ENCODE measurements at places on chromosomes 11 and 22.

DNA sequence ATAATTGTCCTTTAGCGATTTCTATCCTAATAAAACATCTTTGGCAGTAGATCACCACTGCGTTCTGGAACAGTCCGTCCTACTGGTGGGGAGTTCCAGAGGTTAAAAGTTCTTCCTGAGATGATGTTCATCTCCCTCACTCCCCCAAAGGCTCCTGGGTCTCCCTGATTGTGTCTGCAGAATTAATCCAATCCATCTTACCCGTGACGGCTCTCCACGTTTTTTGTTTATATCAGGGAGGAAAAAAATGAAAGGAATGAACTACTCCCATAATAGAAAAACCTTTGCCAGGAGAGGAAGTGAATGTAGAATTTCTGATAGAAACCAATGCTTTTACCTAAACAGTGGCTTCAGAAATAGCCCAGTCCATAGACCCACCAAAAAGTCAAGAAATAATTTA, 81.6 kb downstream of the LARGE1 start:
- DNase-seq = no peak

DNA sequence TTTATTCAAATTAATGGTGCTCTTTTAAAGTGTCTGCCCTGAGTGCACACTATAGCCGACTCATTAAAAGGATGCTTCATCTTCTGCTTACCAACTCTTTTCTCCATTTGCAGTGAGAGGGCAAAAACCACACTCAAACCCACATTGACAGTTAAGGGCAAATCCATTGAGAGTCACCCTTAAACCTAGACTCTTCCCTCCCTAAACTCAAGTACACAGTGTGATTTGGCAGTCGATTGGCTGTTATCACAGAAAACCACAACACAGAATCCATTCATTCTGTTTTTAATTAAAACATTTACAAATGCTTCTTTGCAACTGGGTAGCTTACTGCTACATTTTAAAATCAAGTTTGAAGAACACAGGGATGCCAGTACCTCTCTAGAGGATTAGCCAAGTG, 120.0 kb downstream of the CADM1 start:
- no peak for DNase-seq

DNA sequence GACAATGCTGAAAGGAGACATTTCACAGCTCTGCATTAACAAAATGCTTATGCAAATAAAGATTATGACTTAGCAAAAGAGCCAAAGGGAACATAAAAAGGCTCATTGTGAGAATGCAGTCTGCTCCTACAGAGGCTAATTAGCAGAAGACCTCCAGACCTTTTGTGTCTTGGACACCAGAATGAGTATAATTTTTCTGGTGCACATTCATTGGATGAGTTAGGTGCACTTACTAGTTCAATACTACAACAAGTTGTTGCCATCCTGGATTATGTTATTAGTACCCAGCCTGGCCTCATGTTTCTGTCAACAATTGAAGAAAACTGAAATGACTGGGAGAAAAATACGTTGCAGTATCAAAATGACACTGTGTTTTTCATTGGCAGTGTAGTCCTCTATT, 613.2 kb upstream of the CHORDC1 start:
- DNase-seq = no peak

- no peak for DNase-seq
Measured at GRCh38 chr22:19559956-19560355, 35.7 kb upstream of the CLDN5 start.

DNA sequence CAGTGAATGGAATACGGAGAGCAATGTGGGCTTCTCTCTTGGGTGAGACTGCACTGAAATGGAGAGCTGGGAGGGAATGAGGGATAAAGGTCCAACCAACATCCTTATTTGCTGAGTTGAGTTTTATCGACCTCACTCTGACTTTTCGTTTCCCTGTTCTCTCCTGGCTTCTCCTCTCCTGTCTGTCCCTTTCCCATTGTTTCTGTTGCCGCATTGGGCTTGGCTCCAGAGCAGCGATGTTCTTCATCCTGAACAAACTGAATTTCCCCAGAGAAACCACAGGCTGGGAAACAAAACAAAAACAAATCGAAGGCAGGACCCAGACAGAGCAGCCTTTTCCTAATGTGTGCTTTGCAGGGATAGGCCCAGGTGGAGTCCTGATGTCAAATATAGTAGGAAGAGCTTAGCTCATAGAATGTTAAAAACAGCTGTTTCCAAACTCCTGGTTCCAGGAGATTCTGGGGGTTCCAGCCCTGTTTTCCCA, 30.0 kb downstream of the MOV10L1 start:
- DNase-seq = no peak

DNA sequence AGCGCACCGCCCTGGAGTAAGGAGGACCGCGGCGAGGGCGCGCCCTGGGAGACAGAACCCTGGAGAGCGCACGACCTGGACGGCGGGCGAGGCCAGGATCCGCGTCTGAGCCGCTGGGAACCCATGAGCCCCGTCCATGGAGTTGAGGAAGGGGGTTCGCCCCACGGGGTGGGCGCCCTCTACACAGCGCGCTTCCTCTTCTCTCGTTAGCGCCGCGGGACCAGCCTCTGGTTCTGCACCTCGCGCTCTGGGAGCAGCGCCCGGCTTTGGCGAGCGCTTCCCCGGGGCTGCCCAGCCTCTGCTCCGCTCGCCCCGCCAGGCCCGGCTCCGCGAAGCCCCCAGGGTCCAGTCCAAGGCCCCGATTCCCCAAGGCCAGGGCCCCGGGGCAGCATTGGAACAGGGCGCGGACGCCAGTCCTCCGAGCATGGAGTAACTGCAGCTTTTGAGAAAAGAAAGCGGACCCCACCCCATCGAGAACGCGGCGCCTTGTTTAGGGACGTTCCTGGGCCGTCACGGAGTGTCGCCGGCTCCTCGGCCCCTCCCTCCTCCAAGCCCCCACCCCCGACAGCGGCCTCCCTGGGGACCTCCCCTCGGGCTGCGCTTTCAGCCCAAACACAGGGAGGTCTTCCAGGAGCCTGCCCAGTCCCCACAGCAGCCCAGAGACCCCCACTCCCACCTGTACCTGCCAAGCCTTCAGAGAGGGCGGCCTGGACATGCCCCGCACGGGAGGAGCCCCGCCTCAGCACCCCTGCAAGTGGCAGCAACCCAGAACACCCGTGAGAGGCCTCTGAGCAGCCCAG, 56.2 kb downstream of the BRD1 start:
- no peak for DNase-seq

- DNase-seq = no peak
Measured at GRCh38 chr22:17958166-17958565, 66.2 kb downstream of the MICAL3 start.

DNA sequence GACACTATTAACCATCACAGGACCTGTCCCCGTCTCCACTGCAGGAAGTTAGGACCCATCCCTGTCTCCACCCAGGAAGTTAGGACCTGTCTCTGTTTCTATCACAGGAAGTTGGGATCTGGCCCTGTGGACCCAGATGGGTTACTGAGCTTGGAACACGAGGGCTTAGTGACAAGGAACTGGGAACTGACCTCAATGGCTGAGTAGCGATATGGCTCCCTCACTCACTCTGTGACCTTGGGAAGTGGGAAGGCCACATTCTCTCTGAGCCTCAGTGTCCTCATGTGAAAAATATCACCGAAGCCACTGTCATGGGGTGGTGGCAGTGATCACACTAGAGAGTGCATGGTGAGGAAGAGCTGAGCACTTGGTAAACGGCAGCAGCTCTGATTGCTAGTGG, 59.4 kb downstream of the FBLN1 start:
- no peak for DNase-seq

DNA sequence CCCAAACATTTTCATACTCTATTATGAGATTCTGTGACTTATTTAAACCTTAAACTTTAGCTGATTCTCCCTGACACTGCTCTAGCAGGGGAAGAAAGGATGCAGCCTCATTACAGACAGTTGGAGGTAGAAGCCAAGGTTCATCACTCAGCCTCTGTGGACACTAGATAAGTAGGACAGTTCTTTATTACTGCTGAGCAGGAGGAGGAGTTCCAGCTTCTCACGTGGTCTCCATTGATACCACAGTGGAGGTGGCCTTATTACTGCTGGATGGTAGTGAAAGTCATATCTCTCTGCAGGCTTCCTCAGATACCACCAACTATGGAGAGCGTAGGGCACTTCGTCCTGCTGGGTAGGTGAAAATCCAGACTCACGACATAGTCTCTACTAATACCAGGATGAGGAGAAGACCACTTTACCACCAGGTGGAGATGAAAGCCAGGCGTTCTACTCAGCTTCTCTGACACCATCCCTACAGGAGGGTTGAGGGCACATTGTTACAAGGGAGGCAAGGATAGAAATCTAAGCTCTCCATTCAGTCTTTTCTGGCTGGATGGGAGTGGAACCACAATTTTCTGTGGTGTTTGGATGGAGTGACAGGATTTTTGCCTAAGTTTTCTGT, 13.1 kb upstream of the ANGPTL5 start:
- no peak for DNase-seq

- DNase-seq = no peak
Measured at GRCh38 chr11:72588421-72589410, 85.5 kb downstream of the PDE2A start.

DNA sequence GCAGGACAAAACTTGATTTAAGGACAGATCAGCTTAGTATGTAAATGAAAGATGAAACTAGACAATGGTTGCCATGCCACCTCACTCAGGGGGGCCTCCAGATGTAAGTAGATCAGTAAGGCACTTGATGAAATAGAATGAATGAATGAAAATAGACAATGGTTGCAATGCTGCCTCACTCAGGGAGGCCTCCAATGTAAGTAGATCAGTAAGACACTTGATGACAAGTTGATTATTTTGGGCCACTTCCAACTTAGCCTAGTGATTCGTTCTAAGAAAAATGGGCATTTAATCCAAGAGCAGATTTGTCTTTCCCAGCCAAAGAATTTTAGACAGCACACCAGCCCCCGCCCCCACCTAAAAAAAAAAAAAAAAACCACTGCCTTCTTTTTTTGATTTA, 19.2 kb upstream of the SLC5A12 start:
- DNase-seq = peak; percentile 57

GRCh38 chr22:48581205-48581766, 1246.4 kb downstream of the BRD1 start:
- no peak for DNase-seq

DNA sequence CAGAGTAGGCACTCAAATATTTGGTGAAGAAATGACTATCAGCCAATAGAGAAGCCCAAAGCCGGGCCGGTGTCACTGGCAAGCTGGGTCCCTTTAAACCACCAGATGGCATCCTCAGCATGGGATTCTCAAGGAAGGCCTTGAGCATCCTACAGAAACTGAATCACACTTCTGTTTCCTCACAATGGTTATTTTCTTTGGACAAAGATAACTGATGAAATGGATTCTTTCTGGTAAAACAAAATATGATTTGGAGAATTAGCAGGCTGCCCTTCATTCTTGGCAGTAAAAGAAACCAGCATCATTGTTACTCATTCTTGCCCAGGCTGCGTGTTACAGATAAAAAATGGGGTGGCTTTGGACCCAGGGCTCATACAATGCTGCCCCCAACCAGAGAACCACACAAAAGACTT, 30.3 kb upstream of the ASPHD2 start:
- peak; percentile 32 for DNase-seq

- DNase-seq = no peak
Measured at GRCh38 chr22:42895541-42895981, 38.5 kb upstream of the ARFGAP3 start.

GRCh38 chr11:36509201-36509639, 852 bp downstream of the TRAF6 start:
- no peak for DNase-seq

GRCh38 chr22:27859336-27859735, 57.8 kb upstream of the MN1 start:
- DNase-seq = no peak

GRCh38 chr11:117684111-117684510, 112.9 kb downstream of the DSCAML1 start:
- no peak for DNase-seq

DNA sequence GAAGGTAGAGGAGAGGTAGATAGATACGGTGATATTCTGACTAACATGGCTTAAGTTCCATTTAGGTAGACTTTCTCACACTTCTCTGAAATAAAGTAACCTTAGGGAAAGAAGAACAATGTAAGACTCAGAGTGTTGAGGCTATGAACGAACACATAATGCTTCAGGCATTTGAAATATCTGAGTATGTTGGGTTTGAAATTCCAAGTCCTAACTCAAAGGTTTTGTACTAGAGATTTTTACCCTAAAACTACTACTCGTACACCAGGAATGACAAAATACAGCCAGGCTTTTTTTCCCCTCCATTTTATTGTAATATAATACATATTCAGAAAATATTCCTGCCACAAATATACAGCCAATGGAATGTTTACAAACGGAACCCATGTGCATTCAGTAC, 592.6 kb downstream of the ETS1 start:
- DNase-seq = no peak

DNA sequence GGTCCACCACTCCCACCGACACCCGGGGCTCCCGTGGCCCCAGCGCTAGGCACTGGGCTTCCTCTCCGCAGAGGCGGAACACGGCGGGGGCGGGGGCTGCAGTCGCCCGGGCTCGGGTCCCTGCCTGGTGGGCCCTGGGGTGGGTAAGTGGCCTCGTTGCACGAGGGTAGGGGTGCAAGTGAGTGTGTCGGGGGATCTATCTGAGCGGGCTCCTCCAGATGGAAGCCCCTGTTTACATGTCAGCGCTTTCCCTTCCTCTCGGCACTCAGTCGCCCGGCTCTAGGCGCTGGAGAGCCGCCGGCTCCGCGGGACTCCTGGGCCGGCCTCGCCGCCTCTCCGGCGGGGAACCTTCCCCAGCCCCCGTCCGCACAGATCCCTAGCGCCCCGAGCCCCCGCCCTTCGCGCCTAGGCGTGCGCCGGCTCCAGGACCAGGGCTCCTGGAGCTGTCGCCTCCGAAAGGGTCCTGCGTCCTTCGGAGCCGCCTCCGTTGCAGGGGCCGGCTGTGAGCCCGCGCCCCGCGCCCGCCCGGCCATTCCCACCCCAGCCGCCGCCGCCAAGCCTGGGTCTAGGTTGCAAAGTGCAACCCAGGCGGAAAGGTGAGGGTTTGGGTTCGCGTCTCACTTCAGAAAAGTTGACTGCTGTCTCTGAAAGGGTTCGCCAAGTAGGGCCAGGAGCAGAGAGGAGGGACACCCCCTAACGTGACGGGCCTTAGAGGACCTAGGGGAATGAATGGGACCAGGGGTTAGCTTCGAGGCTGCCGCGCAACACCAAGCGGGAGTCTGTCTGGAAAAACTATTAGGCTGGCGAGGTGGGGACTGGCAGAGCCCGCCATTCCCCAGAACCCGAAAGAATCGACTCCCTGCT, 978 bp downstream of the FLI1 start:
- DNase-seq = no peak

DNA sequence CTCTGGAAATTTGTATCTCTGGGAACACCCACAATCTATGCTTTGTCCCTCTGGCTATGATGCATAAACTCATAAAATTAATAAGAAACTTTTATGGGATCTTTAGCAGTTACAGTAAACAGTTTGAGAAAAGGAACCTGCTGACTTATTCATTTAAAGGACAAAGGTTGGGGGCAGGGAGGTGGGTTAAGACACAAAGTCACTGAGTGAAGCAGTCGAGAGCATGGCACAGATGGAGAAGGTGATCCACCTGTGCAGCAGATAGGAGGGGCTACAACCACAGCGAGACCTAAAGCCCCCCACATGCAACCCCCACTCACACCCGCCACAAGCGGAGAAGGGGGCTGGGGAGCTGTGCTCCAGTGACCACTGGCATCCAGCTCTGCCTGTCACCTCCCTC, 45.0 kb downstream of the SMCO4 start:
- DNase-seq = no peak

GRCh38 chr11:96075532-96075959, 151.6 kb upstream of the MTMR2 start:
- no peak for DNase-seq

- DNase-seq = no peak
Measured at GRCh38 chr11:31903225-31904074, 92.3 kb upstream of the PAX6 start.
